Amniotic stem cell (primary cell): ENCODE measurements at places on chromosomes 11 and 22.

DNA sequence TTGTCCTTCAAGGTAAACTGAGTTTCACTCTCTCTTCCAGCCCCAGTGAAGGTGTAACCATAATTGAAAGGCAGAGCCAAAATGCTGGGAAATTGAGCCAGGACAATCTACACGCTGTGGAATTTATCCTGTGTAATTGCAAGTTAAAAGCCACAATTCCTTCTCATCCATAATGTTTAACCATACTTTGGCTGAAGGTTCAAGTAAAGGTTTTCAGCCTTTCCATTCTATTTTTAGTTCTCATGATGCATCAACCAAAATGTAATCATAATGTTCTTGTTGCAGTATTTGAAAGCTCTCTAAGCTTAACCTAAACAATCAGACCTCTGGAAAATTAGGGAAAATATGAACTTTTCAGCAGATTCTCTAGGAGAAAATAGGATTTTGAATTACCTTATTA is 14.0 kb upstream of the ARHGAP42 start:
- DNase-seq: no peak

DNA sequence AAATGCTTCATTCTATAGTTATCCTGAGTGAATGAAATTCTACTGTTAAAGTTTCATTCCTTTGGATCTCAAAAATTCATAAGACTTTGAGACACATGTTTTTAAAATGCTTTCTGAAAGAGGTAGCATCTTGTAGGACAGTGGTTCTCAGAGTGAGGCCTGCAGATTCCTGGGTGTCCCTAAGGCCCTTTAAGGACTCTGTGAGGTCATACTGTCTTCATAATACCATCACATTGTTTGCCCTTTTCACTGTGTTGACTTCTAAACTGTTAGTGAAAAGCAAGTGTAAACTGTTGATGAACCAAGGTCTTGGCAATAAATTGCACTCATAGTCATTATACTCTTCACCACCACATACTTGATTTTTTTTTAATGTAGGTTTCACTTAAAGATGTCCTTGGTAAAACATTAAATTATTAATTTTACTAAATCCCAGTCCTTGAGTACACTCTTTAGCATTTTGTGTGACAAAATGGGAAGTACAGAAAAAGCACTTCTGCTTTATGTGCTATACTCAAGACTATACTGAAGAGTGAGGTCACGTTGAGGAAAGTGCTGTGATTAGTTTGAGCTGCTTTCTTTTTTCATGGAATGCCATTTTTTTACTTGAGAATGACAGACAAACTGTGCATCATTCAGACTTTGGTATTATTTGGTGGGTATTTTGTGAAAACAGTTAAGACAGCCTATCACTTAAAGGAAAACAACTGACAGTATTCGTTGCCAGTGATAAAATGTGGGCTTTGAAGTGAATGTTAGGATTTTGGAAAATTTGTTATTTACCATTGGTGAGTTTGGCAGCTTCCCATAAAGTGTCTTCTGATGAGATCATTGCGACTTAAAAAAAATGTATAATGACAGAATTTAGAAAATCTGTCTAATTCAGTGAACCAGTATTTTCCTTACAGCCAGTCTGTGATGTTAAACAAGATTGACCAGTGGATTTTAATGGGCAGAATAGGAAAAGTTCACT is 61.1 kb downstream of the SPECC1L start:
- DNase-seq: no peak

GRCh38 chr11:131916638-131917037 is 546.2 kb downstream of the NTM start:
- DNase-seq: no peak

DNA sequence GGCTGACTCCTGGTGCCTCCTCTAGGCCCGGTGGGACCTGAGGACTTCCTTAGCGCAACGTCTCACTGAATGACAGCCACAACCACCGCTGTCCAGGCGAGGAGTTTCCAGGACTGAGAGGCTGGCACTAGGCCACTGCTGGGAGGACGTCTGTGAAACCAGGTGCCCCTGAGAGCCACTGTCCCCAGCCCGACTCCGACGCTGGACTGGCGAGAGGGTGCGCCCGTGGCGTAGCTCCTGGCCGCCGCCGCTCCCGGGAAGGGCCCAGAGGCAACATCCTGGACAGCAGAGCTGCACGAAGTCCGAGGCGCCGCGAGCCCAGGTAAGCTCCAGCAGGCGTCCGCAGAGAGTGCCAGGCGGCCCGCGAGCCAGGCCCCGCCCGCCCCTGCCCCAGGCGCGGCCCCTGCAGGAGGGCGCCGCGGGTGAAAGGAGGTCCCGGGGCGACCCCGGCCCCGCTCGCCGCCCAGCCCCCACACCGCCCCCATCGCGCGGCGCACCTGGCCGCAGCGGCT is 525 bp downstream of the DGCR2 start:
- no peak for DNase-seq

GRCh38 chr11:94938095-94939055 is 35.0 kb downstream of the CWC15 start:
- peak; percentile 20 for DNase-seq

- no peak for DNase-seq
These were observed 11.0 kb upstream of the BLID start for GRCh38 chr11:122127020-122127419.

DNA sequence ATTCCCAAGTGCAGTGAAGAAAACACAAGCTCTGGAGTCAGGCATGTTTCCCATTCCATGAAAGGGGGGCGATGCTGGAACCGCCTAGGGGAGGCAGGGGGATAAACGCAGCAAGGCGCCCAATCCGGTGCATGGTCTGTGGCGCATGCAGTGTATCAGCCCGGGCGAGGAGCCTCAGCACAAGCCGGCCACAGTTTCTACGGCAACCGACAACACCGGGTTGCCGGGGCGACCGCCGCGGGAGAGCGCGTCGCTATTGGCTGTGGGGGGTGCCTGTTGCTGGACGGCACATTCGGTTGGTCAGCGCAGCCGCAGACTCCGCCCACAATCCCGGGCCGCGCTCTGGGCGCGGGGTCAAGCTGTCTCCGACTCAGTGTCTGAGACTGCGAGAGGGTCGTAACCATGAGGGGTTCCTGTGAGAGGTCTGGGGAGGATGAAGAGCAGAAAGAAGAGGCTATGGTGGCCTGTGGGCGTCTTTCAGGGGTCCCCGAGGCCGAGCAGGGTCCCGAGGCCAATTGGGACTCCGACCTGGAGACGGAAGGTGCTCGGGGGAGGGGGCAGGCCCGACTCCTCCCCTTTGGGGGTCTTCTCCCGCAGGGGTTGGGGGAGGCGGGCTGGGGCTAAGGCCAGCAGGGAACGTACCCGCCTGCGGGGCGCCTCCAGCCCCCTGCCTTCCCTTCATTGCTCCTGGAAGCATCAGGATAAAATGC is at the start of gene LRRC74B:
LRRC74B (plus strand) TSS at position 362 of the 710 bp plus-strand sequence; CDS start at position 403, 41 bp downstream.
- DNase-seq: peak; percentile 88

DNA sequence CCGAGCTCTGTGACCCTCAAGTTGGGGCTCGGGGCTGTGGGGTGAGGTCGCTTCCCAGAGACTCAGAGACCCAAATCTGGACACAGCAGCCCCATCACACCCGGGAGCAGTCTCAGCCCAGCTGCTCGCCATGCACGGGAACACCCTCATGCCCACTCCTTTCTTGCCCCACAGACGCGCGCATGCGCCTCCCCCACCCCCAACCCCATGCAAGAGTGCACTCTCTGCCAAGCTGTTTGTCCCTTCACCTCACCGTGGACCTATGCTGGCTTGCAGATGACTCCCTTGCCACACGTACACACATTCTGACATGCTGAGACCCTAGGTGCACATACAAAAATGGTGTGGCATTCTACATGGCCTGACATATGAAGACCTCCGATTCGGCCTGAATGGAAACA is 478 bp upstream of the CD248 start:
- DNase-seq: no peak

GRCh38 chr11:129846508-129847335 is 31.1 kb downstream of the TMEM45B start:
- DNase-seq: peak; percentile 81

DNA sequence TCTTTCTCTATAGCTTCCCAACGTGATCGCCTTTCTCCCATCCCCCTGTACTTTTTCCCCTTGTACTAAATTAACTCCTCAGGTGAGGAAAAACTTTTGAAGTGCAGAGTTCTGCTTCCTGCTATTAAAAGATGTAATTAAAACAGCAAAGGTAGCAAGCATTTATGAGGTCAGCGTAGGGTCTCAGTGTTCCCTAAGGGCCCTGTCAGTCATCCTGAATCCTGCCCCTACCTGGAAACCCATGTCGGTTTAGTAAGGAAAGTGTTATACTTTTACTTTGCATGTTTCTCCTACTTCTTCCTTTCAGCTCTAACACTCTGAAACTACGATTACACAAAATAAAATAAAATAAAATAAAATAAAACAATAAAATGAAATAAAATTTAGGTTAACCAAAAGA is 1.3 kb upstream of the HBB start:
- DNase-seq: no peak

GRCh38 chr11:118634431-118635236 is 27.2 kb downstream of the PHLDB1 start:
- no peak for DNase-seq

DNA sequence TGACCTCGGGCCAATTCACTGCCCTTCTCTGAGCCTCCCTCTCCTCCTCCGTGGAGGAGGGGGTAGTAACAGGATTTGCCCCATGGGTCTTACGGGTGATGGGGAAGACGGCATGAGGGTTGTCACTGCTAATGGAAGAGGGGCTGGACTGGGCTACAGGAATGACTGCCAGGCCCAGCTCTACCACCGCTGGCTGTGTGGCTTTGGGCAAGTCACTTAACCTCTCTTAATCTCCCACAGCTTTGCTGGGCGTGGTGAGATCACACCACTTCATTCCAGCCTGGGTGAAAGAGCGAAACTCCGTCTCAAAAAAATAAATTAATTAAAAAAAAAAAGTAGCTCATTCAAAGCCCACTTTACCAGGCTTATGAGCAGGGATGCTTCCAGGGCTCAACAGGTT is 2.8 kb downstream of the SYT12 start:
- no peak for DNase-seq

DNA sequence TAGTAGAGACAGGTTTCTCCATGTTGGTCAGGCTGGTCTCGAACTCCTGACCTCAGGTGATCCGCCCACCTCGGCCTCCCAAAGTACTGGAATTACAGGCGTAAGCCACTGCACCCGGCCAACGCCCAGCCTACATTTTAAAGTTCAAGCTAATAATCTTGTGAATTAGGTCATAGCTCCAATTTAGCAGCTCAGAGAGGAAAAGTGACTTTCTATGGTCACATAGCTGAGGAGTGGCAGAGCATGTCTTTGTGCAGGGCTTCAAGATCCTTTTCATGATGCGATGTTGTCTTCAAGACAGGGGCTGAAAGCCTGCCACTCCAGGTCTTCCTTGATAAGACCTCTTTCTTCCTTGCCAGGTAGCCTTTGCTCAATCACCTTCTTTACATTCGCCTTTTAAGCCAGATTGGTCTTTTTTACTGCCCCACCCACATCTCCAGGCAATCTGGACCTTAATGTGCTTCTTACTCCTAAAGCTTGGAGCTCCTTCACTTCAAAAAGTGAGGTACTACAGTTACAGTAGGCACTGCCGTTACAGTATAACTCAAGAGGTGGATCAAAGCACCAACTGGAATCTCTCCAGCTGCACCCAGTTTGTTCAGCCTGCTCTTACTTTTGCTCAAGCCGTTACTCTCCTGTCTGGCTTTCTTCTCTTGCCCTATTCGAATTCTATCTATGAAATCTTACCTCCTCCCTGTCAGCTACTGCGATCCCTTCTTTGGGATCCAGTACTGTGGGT is 18.2 kb downstream of the YWHAH start:
- no peak for DNase-seq

- DNase-seq: no peak
These were observed 18.8 kb downstream of the ZFP91 start for GRCh38 chr11:58597486-58598144.

- no peak for DNase-seq
These were observed 537.7 kb downstream of the MIAT start for GRCh38 chr22:27195094-27195493.

GRCh38 chr11:2886191-2886894 is 768 bp upstream of the CDKN1C start:
- DNase-seq: no peak

GRCh38 chr11:69252490-69252837 is 41.5 kb upstream of the MYEOV start:
- DNase-seq: no peak

- DNase-seq: no peak
These were observed 49.4 kb upstream of the JAM3 start for GRCh38 chr11:134019500-134019899.
